Left ventricle myocardium inferior (tissue), 1 donor: ENCODE measurements at places on chromosomes 4 and X.

GRCh38 chr4:79552311-79552710 is 144.3 kb upstream of the GK2 start:
- DNase-seq: no peak

DNA sequence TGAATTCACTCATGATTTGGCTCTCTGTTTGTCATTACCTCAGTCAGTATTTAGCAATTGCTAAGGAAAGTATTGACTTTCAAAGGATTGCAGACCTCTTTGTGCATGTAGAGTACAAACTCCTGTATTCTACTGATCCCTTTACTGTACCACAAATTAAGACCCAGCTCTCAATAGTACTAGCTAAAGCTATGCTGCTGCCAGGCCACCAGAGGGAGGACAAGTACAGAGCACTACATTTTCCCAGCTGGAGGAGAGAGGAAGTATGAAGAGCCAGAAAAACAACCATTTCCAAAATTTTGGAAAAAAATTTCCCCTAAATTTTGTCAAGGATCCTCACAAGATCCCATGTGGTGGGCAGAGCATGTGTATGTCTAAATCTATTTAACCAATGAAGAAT is 175.0 kb upstream of the MTMR8 start:
- no peak for DNase-seq

DNA sequence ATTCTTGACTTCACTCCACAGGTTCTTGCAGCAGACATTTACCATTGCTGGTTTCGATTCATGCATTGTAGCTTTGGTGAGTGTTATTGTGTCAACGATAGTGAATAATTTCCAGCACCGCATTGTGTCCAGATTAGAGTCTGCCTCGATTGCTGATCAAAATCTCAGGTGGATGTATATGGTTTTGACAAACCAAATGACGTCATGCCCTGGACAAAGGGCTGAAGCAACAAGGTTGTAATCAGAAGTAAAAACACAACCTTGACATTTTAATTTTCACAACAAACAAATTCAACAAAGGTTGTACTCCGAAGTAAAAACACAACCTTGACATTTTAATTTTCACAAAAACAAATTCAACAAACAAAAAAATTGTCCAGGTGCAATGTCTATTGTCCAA is 81.1 kb upstream of the WWC2 start:
- DNase-seq: no peak

DNA sequence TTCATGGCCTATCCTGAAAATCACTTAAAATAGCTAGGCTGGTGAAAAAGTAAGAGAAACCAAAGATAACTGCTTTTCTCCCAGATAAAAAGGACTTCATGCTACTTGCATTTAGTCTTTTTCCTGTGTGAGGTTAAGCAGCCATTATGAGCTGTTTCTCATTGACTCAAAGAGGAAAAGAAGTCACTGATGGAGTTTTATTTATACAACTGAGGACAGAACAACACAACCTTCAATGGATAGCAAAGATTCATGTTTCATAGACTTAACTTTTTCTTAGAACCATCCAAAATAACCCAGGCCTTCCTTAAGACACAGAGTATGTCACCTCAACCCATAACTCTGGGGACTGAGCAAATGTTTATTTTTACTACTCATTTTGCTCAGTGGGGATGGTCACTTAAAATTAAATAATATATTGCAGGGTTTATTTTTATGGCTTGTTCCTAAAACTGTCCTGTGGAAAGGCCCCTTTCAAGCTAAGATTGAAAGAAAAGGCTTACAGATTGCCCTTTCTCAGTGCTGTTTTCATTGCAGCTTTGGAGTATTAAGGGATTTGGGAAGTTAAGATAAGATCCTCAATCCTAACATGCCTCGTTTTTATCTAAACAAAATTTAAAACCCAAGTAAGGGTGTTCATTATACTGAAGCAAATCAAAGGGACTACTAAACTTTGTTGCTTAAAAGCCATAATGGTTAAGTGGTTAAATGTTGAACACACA is 252.6 kb upstream of the MAD2L1 start:
- no peak for DNase-seq

DNA sequence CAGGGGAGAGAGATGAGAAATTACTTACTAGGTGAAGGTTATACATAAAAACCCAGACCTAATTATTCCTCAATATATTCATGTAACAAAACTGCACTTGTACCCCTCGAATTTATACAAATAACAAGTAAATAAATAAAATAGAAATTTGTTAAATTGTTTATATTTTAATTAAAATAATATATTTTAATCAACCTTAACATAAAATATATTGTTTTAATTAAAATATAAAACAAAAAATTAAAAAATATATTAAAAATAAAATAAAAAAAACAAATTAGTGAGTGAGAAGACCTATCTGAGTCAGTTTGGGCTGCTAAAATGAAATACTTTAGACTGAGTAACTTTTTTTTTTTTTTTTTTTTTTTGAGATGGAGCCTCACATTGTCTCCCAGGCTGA is 87.4 kb upstream of the PCDH7 start:
- no peak for DNase-seq

GRCh38 chr4:16457944-16458343 is 231.7 kb upstream of the TAPT1 start:
- DNase-seq: no peak

DNA sequence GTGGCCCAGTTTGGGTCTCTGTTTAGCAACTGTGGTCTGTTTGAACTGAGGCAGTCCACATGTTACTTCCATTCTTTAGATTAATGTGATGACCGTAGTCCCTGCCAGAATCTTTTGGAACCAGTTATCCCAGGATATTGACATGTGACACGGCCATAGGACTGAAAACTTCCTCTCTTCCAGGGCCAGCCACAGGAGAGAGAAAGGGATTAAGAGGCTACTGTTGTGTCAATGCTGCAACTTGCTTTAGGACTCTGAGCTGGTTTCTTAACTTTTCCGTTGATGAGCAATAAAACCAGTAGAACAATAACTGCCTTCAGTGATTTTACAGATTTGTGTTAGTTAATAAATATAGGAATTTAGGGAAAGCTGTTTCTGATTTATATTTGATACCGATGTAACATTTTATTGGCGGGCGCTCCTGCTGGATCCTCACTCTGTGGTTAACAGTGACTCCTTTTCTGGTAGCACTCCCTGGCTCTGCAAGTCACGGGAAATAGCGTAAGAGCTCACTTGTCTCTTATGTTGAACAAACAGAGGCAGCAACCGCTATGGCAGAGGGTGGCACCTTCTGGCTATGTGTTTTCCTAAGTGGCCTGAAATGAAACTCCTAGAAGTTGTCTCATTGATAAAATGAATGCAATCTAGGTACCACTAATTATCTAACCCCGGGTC is 2.5 kb downstream of the TENM3 start:
- no peak for DNase-seq

- no peak for DNase-seq
Measured at GRCh38 chr4:158991534-158992155, 111.2 kb upstream of the RAPGEF2 start.

- DNase-seq: no peak
Measured at GRCh38 chrX:100407147-100407783, 2.8 kb downstream of the PCDH19 start.

DNA sequence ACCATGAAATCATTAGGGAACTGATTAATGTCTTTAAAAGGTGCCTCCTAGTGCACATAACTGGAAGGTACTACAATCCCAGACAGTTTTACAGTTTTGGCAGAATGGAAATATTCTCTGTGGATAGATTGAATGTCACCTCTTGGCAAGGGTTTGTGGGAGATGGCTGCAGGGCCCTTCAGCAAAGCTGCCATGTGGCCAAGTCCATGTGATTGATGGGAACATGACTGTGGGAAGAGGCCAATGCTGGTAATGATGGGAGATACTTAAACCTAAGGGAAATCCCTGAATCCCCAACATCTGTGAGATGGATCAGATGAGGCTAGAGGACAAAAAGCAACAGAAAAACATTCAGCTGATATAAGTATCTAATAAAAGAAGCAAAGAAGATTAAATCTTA is 493.7 kb downstream of the MAGEE1 start:
- DNase-seq: no peak

DNA sequence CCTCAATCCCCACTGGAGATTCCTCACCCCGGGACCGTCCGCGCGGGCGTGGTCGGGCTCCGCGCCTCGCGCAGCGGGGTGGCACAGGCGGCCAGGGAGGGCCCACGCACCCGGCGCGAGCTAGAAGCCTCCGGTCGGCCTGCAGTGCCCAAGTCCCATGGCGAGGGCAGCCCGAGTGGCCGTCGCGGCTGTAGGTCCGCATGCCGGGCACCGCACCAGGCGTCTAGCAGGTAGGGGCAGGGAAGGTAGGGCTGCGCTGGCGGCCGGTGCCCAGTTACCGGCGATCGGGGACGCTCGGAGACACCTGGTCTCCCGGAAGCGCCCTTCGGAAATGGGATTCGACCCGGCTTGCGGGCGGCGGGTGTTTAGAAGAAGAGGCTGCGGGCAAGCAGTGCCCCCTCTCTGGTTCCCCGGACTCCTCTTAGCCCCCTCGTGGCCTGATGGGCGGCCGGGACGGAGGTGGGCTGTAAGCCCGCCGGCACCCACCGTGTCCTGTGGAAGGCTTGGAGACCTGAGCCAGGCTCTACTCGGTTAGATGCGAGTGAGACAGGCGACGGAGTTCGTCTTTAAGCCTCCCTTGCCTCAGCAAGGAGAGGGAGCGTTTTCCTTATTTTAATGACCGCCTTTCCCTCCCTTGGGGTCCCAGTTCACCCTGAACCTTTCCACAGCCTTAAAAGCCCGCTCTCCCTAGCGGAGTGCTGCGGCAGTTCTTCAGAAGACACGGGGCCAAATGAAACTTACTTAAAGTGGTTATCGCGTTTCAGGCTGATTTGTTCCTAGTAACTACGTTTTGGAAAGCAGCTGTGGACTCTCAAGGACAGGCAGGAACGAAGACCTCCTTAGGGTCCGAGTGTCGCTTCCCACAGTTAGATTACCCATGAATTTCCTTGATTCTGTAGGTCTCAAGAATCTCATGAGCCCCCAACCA is 821 bp downstream of the SLITRK2 start:
- no peak for DNase-seq

- no peak for DNase-seq
Measured at GRCh38 chrX:136250191-136251040, 784 bp downstream of the MAP7D3 start.

- no peak for DNase-seq
Measured at GRCh38 chrX:42176789-42177188, 253.4 kb upstream of the CASK start.

DNA sequence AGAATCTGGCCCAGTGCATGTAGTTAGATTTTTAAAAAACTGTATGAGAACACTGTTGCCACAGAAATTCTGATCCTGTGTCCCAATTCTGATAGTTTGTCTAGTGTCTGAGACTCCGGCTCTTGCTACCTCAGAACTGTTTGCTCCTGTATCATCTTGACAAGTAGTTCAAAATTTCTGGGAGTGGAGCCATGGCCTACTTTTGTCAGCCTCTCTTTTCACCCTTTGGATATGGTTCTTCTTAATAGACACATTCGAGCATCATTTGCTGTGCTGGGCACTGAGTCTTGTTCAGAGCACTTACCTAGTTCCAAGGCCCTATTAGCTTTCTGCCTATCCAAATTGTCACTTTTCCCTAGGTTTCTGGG is 46.9 kb downstream of the ATP10D start:
- no peak for DNase-seq

- DNase-seq: no peak
Measured at GRCh38 chrX:15241301-15241700, 28.6 kb downstream of the ASB9 start.

DNA sequence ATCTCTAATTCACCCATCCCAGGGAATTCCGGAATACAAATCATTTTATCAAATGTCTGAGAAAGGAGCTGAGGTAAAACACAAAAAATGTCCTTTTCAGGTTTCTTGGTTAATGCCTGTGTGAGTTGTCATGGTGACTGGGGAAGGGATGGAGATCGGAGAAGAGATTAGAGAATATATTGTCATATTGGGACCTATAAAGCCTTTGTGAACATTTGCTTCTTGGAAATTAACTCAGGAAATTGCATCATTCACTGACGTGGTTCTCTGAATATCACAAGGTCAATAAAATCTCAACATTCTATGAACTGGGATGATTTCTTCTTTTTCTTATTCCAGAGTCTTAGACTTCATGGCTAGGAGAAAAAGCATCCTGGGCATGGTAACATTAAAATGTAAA is 174.8 kb upstream of the GLRA2 start:
- no peak for DNase-seq

DNA sequence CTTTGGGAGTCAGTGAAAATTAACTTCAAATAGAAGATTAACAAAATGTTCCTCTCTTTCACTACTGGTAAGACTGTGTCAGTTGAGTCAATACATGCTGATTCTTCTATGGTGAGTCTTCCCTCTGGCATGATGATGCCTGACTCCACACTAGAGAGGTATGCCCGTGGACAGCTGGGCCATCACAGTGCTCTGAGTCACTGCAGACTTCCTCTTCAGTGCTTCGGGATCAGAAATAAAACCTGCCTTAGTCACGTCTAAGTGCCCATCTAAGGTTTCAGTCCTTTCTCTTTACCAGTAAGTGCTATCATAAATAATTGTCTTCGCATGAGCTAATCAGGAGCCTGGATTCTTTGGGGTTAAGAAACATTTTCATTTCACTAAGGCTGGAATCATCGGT is 1.6 kb upstream of the ASB5 start:
- no peak for DNase-seq

DNA sequence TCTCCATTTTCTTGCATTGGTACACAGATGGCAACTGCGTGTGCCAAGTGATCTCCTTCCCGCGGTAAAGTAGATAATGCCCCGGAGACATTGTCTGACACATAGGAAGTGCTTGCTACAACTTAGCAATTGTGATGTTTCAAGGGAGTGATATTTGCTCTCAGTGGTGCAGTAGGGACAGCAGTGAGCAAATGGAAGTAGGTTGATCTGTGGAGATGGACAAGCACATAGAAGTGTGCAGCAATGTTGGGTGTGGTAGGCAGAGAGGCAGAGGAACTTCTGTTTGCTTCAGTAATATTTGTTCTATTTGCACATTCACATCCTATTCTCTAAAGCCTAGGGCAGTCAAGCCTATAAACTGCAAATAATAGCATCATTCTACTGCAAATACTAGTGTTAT is 846.7 kb upstream of the PRKX start:
- no peak for DNase-seq

DNA sequence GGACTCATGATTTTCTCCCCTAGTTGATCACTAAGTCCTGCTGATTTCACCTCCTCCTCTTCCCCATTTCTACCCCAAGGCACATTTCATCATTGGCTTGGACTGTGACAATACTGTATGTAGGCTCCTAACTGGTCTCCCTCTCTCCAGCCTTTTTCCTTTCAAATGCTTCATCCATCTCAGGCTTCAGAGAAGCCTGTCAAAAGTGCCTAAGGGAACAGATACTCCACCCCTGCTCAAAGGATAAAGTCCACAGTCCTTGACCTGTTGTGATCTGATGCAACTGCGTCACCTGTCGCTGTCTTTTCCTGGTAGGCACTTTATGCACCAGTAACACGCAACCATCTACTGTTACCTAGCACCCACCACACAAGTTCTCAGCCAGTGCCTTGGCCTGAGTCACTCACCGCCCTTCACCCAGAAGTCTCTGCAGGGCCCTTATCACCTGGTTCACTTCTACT is 12.8 kb downstream of the SCARB2 start:
- DNase-seq: no peak

- no peak for DNase-seq
Measured at GRCh38 chr4:90215286-90215685, 88.1 kb downstream of the CCSER1 start.

- no peak for DNase-seq
Measured at GRCh38 chr4:163901319-163901718, 406.8 kb downstream of the TMA16 start.
